NCI-H1694 treated with DMSO at 0.1 percent for 48 hours (cell line): ENCODE measurements at places on chromosomes 6 and 20.

GRCh38 chr6:159103396-159104162 lies 58.8 kb upstream of the TAGAP start:
- DNase-seq, result no peak

GRCh38 chr6:72140795-72141194 lies 254.4 kb downstream of the RIMS1 start:
- no peak for DNase-seq

DNA sequence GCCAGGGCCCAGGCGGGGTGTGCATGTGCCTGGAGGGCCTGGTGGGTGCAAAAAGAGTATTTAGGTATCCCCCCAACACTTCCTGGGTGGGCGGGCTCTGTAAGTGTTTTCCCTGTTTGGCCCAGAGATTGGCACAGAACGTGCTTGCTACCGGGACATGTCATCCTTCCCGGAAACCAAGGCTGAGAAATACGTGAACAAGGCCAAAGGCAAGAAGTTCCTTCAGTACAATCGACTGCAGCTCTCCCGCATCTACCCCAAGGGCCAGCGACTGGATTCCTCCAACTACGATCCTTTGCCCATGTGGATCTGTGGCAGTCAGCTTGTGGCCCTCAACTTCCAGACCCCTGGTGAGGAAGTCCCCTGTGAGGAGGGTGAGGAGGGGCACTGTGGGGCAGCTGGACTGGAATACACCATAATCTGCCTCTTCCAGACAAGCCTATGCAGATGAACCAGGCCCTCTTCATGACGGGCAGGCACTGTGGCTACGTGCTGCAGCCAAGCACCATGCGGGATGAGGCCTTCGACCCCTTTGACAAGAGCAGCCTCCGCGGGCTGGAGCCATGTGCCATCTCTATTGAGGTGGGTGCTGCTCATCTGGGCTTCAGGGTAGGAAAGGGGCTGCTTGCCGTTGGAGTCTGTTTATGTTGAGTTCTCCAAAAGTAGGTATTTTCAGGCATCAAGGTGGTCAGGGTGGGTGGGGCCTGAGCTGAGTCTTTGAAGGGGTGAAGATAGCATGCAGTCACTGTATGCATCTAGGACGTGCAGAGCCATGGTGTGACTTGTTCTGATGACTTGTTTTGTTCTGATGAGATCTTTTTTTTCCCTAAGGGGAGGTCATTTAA lies 35.2 kb downstream of the PLCG1 start:
- no peak for DNase-seq

GRCh38 chr6:139519571-139520031 lies 145.2 kb upstream of the CITED2 start:
- DNase-seq, result no peak

- peak; percentile 48 for DNase-seq
Observed at GRCh38 chr20:31693987-31694661, 28.5 kb downstream of the BCL2L1 start.

- DNase-seq, result no peak
Observed at GRCh38 chr6:11785415-11785773, 6.8 kb upstream of the ADTRP start.

GRCh38 chr6:31665501-31666336 lies at the start of gene CSNK2B:
Gene CSNK2B, plus strand, starts transcription at chr6:31666080. Its CDS starts 752 bp downstream, at chr6:31666832.
- DNase-seq, result peak; percentile 96

GRCh38 chr20:19652591-19653026 lies 105.4 kb upstream of the RIN2 start:
- DNase-seq, result no peak

DNA sequence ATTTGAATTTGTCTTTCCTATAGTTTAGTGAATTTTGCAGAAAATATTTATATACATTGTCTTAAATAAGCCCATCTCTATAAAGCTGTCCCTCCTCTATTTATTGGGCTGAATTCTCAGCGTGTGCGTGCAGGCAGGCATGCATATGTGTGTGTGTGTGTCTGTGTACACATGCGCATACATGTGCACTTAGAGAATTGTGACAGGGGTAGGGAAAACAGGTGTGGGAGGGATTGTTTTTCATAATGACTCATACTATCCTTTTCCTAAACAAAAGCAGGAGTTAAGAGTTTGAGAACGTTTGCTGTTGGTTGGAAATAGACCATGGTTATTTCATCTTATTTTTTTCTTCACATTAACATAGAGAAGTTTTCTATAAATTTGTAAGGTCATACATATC lies 43.4 kb upstream of the FABP7 start:
- peak; percentile 65 for DNase-seq

- no peak for DNase-seq
Observed at GRCh38 chr6:120363429-120363828, 970.9 kb downstream of the TBC1D32 start.

DNA sequence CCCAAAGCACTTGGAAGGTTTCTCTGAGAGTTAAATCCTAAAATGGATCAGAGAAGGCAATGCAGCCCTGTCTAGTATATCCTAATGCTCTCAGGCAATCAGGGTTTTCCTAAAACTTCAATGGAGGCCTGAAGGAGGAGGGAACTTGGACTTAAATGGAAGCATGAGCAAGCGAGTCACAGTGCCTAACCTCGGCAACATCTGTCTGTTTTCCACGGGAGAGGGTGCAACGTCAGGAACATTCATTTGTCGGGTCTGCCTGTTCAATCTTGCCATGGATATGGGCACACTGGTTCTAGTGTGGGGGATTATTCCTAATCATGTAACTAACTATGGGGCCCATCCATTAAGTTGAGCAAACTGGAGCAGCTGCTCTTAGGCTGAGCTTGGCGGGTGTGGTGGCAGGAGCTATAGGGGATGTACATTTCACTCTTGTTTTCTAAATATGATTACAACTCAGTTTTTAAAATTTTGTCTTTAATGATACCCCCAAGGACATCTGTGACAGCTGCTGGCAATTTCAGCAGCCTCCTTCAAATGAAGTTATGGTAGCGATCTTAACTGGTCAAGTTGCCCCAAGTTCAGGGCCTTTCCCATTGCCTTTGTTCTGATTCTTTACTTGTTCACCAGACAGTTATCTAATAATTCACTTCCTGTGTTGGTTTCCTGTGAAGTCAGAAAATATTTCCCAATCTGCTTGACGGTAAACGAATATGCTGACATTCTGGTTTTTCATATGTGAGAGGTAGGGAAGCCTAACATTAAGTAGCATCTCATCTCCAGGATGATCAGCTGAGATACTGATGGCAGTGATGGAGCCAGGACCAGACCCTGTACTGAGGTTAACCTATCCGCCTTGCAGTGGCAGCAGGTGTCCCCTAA lies 21.6 kb downstream of the DSE start:
- DNase-seq, result no peak

DNA sequence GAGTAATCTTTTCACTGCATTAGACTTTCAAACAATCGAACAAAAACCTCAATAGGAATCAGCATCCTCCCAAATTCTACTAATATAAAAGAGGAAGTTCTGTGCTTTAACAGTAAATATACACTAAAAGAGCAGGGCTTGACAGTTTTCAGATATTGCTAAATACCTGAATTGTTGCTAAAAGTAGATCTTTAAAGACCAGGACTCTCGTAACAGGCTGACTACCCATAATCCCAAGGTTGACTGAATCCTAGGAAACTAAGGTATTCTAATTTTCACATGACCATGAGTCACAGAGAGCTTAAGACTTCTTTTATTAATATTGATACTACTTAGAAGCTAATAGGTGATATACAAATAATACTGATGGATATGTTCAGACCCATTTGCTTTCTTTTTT lies 10.1 kb downstream of the CD164 start:
- DNase-seq, result no peak

DNA sequence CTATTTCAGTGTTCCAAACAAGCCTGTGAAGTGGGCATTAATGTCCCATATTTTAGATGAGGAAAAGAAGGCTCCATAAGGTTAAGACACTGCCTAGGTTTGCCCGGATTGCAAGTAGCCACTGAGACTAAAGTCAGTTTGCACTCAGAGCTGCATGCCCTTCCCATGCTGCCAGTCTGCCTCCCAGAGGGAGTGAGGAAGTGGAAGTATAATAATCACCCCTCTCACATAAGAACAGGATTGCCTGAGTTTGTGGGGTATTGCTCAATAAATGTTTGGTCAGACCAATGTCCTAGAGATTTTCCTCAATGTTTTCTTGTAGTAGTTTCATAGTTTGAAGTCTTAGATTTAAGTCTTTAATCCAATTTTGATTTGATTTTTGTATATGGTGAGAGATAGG lies 43.9 kb upstream of the CLIC5 start:
- no peak for DNase-seq

GRCh38 chr20:12211361-12211760 lies 293.7 kb downstream of the BTBD3 start:
- DNase-seq, result no peak

GRCh38 chr6:138885156-138885819 lies 89.4 kb downstream of the ECT2L start:
- no peak for DNase-seq

- no peak for DNase-seq
Observed at GRCh38 chr6:128168244-128168643, 267.4 kb upstream of the THEMIS start.

GRCh38 chr6:33963136-33963750 lies 159.4 kb upstream of the MLN start:
- DNase-seq, result no peak

DNA sequence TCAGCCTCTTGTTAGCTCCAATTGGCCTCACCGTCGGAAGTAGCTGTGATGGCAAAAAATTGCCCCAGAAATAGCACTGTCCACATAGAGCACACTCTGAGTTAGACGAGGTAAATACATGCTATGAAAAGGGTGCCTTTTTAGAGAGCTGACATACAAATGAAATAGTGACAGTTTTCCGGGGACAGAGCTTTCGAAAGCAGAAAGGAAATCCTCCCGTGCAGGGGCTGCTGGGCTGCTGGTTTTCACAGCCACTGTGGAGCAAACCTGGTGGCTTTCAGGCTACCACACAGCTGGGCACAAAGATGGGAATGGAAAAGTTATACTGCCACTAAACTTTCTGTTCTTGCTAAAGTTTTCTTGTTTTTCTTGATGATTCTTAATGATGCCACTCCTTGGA lies 8.3 kb downstream of the SLPI start:
- no peak for DNase-seq

DNA sequence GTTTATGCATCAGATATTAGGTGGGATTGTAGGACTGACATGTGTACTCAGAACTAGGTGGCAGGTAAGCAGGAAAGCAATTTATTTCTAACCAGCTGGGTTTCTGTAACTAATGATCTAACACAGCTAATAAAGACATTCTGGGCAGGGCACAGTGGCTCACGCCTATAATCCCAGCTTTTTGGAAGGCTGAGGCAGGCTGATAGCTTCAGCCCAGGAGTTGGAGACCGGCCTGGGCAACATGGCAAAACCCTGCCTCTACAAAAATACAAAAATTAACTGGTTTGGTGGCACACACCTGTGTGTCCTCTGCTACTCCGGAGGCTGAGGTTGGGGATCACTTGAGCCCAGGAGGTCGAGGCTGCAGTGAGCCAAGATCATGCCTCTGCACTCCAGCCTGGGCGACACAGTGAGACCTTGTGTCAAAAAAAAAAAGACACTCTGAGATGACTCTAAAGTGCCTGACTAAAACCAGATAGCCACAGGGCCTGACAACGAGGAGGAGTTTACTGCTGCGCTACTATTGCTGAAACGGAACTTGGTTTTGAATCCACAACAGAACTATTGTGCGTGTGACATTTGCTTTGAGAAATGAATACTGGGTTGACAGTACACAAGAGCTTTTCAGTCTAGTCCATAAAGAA lies 29.2 kb upstream of the CEP85L start:
- DNase-seq, result no peak

GRCh38 chr6:156840606-156841005 lies 63.4 kb downstream of the ARID1B start:
- no peak for DNase-seq

DNA sequence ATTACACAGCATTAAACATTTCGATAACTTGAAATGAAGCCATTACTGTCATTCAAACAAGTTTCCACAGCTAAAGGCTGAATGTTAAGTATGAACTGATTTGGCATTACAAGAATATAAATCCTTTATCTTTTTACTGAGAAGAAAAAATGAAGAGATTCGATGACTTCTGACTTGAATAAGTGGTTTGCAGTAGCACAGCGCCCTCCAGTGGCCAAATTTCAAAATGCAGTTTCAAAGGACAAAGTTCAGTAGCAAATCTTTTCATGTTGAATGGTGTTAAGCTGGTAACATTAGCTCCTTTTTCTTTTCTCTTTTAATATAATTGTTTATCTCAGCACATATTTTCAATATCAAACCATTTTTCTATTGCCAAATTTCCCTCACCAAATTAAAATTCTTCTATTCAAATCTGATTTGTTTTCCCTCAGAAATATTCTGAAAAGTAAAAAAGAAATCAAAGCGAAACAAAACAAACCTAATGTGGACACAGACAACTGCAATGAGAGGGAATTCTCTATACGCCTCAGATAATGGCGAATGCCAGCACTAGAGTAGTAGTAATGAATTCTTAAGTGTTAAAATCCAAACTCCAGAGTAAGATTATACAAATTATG lies 145.7 kb downstream of the BTBD9 start:
- peak; percentile 54 for DNase-seq

GRCh38 chr20:22684072-22684762 lies 99.8 kb upstream of the FOXA2 start:
- DNase-seq, result no peak

DNA sequence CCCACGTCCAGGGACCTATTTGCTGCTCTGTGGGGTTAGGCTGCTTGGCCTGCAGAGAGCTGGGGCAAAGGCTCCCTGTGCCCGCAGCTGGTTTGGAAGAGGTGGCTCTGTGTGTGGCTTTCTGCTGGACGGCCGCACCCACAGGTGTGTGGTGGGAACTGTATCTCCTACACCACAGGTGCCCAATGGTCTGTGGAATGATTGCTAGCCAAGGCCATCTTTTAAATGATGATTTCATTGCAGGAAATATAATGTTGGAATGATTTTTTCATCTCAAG lies 178.4 kb downstream of the DLL1 start:
- no peak for DNase-seq

GRCh38 chr6:111840803-111841202 lies 32.4 kb downstream of the FYN start:
- no peak for DNase-seq

DNA sequence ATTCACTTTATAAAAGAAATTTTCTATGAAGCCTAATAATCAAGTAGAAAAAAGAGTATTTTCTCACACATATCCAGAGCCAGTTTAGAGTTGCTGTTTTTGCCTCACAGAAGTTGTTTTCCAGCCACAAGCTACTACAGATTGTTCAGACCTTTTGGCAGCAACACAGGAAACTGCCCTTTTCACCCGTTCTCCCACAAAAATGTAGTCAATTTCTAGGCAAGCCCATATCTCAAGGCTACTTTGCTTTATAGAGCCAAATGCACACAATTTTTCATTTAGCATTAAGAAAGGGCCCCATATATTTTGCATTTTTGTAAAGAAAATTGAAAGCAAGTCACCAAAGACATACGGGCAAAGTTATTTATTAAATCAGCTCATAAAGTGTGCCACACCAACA lies 49.5 kb downstream of the EPB41L2 start:
- no peak for DNase-seq

DNA sequence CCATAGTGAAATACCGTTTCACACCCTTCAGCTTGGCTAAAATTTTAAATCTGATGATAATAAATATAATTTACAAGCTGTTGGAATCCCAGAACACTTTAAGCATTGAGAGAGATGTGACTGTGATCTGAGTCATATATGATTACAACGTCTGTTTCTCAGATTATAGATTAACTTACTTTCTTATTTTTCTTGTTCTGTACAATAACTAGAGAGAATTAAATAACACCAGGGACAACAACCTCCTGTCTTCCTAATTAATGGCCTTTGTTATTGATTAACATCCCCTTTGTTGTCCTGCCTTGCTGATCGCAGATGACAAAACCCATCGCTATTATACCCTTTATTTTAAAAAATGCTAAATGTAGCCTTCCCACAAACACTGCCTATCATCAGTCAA lies 87.8 kb upstream of the EZR start:
- no peak for DNase-seq

- no peak for DNase-seq
Observed at GRCh38 chr6:30060606-30061091, 416 bp upstream of the POLR1H start.
